Spinal cord (tissue), 10 donors: ENCODE measurements at places on chromosomes 4 and X. TPM values are rescaled to one million over a fixed set of nuclear protein-coding genes. Genes with fewer than 3 reads are reported as not detected.

The CNKSR2 gene
- 14.3 TPM for total RNA-seq

The ADGRA3 gene
- 44.5 TPM for total RNA-seq

The F8 gene
- 8.0 TPM for total RNA-seq

The HTRA3 gene
- total RNA-seq, result 23.4 TPM

The DHRSX gene
- 21.2 TPM for total RNA-seq

The LRCH2 gene
- total RNA-seq, result 8.5 TPM

The FGF16 gene
- 0.30 TPM for total RNA-seq

The GUCY1B1 gene
- 22.6 TPM for total RNA-seq

The NFKB1 gene
- 19.2 TPM for total RNA-seq

The VGLL1 gene
- not detected for total RNA-seq

The NR0B1 gene
- 2.3 TPM for total RNA-seq

The PABPC1L2A gene
- total RNA-seq, result 1.7 TPM

The MAGEA4 gene
- total RNA-seq, result not detected

The FGFBP2 gene
- 0.94 TPM for total RNA-seq

The KIAA1210 gene
- total RNA-seq, result 2.1 TPM

The AFAP1 gene
- total RNA-seq, result 42.0 TPM

The HNRNPD gene
- 79.7 TPM for total RNA-seq

The SULT1B1 gene
- 2.0 TPM for total RNA-seq

The DNAAF6 gene
- total RNA-seq, result 1.8 TPM

The TRMT10A gene
- total RNA-seq, result 8.9 TPM

The NXF2B gene
- 0.28 TPM for total RNA-seq

The NDUFB11 gene
- total RNA-seq, result 60.7 TPM

The MAP3K15 gene
- total RNA-seq, result 0.55 TPM

The NRK gene
- 15.9 TPM for total RNA-seq

The PAK3 gene
- total RNA-seq, result 30.5 TPM

The GYPB gene
- 44.1 TPM for total RNA-seq

The PGAM4 gene
- total RNA-seq, result not detected

The CORIN gene
- total RNA-seq, result 1.4 TPM

The SPATA18 gene
- total RNA-seq, result 11.2 TPM

The TTC29 gene
- 3.1 TPM for total RNA-seq

The CCNA2 gene
- total RNA-seq, result 16.4 TPM

The ALPK1 gene
- total RNA-seq, result 14.9 TPM

The FAM47A gene
- not detected for total RNA-seq

The ARR3 gene
- total RNA-seq, result not detected

The TMPRSS11A gene
- total RNA-seq, result not detected
